ENCODE measurements at places on chromosomes 2 and 18.
A peak's percentile ranks its signal among the peaks of the same experiment; 100 is the strongest.

DNA sequence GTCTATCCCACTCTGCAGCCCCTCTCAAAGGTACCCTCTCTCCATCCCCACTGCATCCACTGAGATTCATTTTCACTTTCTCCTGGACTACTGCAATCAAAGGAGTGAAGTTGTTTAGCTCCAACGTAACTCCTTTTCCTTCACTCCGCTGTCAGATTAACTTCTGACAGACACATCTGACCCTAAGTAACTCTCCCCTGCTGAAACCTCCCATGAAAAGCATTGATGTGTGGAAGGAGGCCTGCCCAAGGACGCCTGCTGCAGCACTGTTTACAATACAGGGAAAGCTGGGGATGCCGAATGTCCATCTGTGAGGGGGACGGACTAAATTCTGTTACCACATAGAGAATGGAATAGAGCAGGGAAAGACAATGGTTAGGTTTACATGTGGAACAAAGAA, 114.8 kb downstream of the TMEM163 start:
- DNase-seq: no peak

DNA sequence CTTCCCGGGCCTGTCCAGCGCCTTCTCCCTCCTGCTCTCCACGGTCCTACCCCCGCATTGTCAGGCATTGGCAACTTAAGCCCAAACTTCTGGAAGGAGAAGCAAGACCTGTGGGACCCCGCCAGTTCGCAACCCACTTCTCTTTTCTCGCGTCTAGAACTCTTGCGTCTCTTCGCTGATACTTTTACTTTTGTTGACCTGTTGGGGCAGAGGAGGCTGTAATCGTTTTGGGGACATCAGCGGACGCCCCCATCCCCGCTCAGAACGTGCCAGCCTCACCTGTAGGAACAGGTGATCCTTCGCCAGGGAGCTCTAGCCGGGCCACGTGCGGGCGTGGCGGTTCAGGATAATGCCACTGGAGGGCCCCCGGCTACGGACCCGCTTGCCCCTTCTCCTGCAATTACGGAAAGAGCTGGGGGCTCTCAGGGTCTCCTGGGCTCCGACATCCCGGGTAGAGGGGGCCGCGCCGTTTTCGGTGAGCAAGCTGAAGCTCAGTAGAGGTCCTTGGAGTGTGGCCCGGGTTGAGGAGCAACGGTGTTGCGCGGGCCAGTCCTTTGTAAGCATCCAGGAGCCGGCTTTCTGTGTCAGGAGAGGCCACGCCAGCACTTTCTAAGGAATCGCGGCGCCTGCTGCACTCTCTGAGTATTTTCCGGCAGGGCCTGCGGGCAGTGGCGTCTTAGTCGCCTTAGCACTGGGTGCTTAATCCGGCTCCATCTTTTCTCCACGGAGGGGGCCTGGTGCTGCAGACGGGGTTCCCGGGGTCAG, 1.6 kb downstream of the MTCL1 start:
- DNase-seq: peak; percentile 53

DNA sequence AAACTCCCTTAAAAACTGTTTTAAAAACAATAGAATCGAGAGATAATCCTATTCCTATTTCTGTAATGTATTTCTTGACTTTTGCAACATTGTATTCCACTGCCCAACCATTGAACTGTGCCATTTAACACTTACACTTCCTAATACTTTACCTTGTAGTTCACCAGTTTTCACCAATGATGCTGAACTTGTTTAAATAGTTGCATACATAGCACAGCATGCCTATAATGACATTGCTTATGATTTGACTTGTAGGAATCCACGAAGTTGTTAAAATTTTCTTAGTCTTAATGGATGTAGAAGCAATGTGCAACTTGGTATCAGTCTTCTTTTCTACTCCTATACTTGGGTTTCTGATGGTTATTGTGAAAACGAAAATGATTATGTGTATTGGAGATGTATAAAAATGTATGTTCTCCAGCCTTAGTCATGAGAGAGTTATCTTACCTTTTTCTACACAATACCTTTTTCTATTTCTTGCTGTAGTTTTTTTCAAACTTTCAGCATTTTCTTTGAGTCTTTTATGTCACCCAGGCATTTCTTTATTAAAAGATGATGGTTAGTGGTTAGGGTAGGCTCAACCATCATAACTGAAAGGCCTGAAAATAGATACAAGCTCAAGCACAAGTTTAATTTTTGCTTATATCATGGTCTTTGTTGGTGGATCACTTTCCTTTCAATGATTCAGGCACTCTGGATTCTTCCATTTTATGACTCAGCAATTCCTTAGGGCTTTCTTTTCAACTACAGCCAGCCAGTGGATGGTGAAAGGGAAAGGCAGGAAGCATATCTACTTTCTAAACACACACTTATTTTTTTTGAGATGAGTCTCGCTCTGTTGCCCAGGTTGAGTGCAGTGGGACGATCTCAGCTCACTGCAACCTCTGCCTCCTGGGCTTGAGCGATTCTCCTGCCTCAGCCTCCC, 9.4 kb downstream of the GPD2 start:
- DNase-seq: no peak

- no peak for DNase-seq
Measured at GRCh38 chr2:130150181-130151144, 5.6 kb upstream of the CCDC74B start.

- no peak for DNase-seq
Measured at GRCh38 chr2:15783489-15783888, 156.9 kb upstream of the MYCN start.

DNA sequence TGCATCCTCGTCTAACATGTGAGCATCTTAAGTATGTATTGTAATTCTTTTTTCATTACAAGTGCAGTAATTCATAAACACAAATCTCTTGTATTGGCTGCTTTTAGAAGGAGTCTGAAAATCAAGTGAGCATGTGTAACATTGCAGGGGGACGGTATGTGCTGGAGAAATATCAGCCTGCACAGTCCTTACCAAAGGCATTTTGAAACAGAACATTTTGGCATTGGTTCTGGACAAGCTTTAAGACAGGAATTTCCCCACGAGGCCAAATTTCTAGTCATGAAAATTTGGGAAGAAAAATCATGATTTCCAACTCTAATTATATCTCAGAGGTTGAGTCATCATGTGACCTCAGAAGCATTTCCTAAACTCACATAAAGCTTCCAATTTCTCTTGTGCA, 24.7 kb upstream of the NRP2 start:
- DNase-seq: no peak

GRCh38 chr2:224165901-224166319, 126.8 kb upstream of the SERPINE2 start:
- no peak for DNase-seq

- no peak for DNase-seq
Measured at GRCh38 chr2:42801381-42801780, 9.0 kb upstream of the HAAO start.

DNA sequence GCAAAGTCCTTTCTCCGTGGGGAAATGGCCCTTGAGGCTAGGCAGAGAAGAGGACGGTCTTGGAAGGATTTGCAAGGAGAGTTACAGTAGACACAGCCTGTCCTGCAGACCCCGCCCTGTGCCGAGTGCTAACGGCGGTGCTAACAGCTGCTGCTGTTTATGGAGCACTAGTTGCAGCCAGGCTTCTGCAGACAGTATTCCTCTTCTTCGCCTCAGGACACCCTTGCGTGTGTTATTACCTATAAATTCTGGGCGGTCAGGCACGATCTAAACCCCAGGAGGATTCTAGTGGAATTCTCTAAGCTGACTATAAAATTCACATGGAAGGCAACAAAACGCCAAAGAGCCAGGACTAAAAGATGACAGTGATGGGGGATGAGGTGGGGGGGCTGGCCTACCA, 139.8 kb downstream of the GLI2 start:
- DNase-seq: peak; percentile 79

GRCh38 chr2:85329181-85329651, 1.4 kb upstream of the TGOLN2 start:
- no peak for DNase-seq

DNA sequence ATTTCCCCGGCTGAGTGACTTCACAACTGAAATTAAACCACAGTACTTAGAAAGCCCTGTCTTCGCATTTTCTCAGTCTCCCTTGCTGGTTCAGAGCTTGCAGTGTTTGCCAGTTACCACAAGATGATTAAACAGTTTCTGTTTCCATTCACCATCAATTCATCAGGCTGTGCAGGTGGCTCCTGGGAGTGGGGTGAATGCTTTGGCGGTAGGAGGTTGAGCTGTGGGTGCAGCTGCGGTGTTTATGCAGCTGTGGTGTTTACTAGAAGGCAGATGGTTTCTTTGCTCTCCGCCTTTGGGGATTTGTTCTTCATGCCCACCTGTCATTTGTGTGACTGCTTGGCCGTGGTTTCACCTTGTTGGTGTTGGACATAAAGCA, 16.1 kb downstream of the ACOXL start:
- DNase-seq: peak; percentile 49

- DNase-seq: peak; percentile 66
Measured at GRCh38 chr18:26549263-26550094, 1.1 kb upstream of the KCTD1 start.

DNA sequence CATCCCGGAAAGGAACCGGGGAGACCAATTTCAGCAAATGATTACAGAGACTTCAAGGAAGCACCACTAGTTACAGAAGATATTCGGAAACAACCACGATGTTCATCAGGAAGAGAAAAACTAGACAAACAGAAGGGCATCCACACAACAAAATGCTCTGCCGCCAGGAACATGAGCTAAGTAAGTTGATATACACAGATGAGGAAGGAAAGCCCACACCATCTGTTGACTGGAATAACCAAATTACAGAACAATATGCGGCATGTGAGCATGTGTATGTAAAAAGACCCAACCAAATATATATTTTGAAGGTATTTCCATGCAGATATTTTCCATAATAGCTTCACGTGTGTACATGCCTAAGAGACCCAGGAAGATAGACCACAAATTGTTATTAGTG, 47.0 kb downstream of the ACKR3 start:
- no peak for DNase-seq

GRCh38 chr2:198546122-198546521, 741.7 kb downstream of the PLCL1 start:
- DNase-seq: no peak

- no peak for DNase-seq
Measured at GRCh38 chr2:11920993-11921583, 174.7 kb downstream of the LPIN1 start.

DNA sequence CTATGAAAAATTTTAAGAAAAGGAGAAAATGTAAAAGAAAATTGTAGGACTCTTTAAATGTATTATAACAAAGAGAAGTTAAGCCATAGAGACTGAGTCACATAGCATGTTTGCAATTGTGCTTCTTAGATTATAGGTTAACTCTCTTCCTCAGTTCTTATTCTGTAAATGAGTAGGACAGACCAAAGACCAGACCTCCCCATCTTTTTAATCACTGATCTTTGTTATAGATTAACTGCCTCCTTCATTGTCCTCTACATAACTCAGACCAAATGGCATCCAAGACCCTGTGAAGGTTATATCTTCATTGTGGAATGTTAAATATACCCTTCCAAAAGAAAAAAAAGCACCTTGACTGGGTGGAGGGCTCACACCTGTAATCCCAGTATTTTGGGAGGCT, 316.9 kb upstream of the LRRTM4 start:
- DNase-seq: no peak

GRCh38 chr18:13424363-13424762, 205.8 kb downstream of the LDLRAD4 start:
- peak; percentile 10 for DNase-seq

DNA sequence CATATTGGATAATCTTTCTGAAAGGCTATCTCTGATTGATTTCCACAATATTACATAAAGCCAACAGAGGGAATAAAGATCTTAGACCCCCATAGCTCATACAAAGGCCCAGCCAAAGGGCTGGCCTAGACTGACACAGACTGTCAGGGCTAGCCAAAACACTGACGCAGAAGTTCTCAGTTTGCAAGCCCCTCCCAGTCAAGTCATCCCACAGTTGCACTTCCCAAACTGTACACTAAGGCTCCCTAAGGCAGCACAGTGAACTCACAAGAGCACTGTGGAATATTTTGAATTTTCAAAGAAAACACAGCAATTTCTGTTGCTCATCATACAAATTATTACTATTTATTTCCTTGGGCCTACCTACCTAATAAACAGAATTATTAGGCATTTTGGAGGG, 244.9 kb downstream of the SP3 start:
- DNase-seq: peak; percentile 33

- peak; percentile 72 for DNase-seq
Measured at GRCh38 chr2:41934329-41934958, 113.4 kb upstream of the PKDCC start.

DNA sequence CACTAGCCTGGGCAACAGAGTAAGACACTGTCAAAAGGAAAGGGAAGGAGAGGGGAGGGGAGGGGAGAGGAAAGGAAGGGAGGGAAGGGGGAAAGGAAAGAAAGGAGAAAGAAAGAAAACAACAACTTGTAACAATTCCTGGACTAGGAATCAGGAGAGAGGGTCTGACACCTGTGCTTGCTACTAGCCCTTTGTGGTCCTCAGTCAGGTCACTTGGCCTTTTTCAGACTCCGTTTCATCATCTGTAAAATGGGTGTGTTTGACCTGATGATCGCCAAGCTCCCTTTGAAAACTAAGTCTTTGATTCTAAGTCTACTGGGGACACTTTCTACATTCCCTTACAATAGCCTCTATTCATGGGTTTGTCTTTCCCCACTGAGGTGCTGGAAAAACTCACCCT, 11.4 kb upstream of the ATP8B1 start:
- DNase-seq: no peak

- no peak for DNase-seq
Measured at GRCh38 chr2:147554521-147555107, 290.2 kb upstream of the ACVR2A start.

GRCh38 chr2:236875906-236876505, 209.7 kb upstream of the COPS8 start:
- no peak for DNase-seq

- peak; percentile 92 for DNase-seq
Measured at GRCh38 chr18:13235981-13236380, 17.4 kb downstream of the LDLRAD4 start.

DNA sequence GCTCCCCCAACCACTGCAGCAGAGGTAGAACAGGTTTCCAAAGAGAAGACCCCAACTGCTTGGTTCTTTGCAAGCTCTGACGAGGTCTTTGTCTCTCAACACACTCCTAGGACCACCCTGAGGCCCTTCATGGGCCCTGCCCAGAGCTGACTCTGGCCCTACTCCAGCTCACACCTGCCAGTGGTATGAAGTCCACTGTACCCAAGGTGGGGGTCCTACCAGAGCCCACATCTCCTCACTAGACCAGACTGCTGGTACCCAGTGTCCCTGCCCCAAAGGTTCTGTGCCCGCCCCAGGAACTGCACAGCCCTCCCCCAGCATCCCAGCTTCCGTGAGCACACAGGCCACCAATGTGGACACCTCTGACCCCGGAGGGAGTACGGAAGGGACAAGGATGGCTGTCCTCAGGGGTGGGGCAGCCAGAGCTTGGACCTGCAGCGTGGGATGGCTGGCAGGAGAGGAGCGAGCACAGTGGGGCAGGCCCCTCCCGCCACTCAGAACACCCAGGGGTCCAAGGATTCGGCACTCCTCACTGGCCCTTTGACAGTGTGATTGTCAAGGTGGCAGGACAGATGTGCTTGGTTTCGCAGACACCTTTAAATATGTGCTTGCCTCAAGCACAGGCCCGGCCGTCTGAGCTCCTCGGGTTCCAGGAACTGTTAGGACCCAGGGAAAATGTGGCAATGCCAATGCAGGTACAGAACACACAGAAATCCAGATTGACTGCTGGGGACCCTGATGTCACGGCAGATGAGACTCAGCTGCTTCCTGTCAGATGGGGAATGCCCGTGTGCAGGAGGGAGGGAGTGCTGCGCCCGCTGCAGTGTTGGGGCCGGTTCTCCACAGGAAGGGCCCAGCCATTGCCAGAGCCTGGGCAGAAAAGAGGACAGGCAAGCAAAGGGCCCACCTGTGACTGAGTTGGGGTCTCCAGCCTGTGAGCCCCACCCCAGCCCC, 51.2 kb downstream of the MTERF4 start:
- peak; percentile 12 for DNase-seq
